ENCODE measurements at places on chromosomes 3 and 15.

GRCh38 chr3:138687236-138687635, 78.7 kb downstream of the FAIM start:
- DNase-seq = no peak

DNA sequence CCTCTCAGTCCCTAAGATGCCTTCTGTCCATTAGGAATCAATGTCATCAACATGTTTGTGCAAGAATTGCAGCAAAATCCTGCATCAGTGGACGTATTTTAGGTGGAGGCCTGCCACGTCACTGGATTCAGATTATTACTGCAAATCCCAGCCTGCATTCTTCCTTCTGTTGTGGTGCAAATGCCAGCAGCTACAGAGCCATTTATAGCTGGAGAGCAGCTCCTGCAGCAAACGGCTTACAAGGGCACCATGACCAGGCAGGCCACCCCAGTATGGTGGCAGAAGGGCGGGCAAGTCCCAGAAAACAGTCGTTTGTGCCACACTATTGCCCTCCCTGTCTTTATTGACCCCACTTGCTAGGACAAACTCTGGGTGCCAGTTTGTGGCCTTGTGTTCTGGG, 74.7 kb downstream of the SNRK start:
- DNase-seq = no peak

DNA sequence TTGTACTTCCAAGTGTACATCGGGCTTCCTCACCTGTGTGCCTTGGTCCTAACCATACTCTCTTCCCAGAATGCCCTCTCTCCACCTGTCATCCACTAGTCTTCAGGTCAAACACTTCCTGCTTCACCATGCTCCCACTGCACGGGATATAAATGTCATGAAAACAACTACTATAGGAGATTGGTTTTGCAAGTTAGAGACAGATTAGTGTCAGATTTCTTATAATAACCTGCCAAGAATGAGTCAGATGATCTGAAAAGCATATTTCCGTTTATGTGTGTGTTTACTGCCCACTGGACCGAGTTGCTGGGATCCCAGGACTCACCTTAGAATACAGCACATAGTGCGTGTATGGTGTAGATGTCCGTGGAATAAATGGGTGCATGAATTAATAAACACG, 21.4 kb downstream of the PLA1A start:
- DNase-seq = no peak

GRCh38 chr3:108322352-108322751, 26.0 kb downstream of the HHLA2 start:
- DNase-seq = no peak

- no peak for DNase-seq
Observed at GRCh38 chr15:25858952-25859760, 4.0 kb downstream of the ATP10A start.

GRCh38 chr3:53749448-53749847, 96.8 kb downstream of the CHDH start:
- no peak for DNase-seq

- no peak for DNase-seq
Observed at GRCh38 chr3:46888705-46889104, 11.2 kb downstream of the PTH1R start.

- DNase-seq = peak; percentile 80
Observed at GRCh38 chr3:129650256-129650872, 43.9 kb upstream of the PLXND1 start.

- no peak for DNase-seq
Observed at GRCh38 chr15:83404121-83404520, 43.0 kb upstream of the SH3GL3 start.

- no peak for DNase-seq
Observed at GRCh38 chr3:127835993-127836882, 13.9 kb upstream of the MGLL start.

GRCh38 chr15:28946803-28947202, 61.0 kb downstream of the APBA2 start:
- no peak for DNase-seq

DNA sequence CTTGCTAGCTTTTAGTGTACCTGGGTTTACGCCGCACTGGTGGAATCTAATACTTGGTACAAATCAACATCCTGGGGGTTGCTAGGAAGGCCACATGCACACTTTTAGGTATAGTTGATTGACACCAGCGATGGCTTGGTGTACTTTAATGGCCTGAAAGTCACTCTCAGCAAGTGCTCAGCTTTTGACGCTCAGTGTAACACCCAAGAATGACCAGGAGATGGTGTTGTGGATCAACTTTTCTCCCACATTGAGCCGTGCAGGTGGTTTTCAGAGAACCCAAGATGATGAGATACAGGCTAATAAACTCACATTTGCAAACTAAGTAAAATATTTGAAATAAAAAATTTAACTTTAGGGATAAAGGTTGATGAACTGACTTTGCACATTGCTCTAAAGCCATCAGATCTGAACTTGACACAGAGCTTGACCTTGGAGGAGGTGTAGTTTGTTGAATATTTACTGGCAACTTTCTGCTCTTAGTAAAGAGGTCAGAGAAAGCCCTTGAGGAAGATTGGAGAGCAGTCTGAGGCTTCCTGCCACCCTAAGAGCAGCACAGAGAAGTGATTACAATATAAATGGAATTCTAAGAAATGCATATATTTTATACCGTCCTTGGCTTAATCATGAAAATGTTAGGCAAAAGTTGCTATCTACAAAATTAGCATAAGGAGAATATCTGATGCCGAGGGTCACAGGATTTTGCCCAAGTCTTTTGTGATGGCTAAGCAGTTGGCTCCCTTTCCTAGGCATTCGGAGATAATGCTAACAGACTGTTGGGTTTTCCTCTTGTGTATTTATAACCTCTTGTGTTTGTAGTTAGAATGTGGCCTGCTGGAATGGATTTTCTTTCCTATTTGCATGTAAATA, 143.4 kb upstream of the RASGRP1 start:
- peak; percentile 72 for DNase-seq

- DNase-seq = peak; percentile 76
Observed at GRCh38 chr3:129439226-129439816, 427 bp downstream of the MBD4 start.

GRCh38 chr15:26038693-26039092, 175.6 kb upstream of the ATP10A start:
- no peak for DNase-seq

GRCh38 chr3:155946178-155946577, 75.7 kb downstream of the GMPS start:
- DNase-seq = no peak

- no peak for DNase-seq
Observed at GRCh38 chr3:126883241-126883640, 99.7 kb upstream of the PLXNA1 start.

- DNase-seq = no peak
Observed at GRCh38 chr15:62901087-62901486, 141.5 kb upstream of the TPM1 start.

GRCh38 chr3:4529876-4530588, 36.9 kb downstream of the ITPR1 start:
- DNase-seq = no peak

GRCh38 chr15:55132672-55133071, 64.1 kb downstream of the RSL24D1 start:
- DNase-seq = no peak

GRCh38 chr3:15601046-15601398, 347 bp downstream of the HACL1 start:
- no peak for DNase-seq

DNA sequence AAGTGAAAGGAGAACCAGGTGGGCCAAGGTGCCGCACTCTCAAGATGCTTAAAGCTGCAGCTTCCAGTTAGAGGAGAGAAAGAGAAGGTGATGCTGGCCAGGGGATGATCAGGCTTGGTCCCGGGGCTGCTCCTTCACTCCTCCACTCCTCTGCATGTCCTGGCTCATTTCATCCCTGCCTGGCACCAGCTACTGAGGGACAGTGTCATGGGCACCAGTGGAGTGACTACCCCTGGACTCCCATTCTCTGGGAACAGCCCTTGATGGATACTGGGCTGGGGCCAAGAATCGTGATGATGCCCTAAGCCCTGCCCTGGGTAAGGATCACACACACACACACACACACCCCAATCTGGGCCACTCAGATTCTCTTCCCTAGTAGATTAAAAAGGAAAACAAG, 243.7 kb downstream of the UACA start:
- no peak for DNase-seq

DNA sequence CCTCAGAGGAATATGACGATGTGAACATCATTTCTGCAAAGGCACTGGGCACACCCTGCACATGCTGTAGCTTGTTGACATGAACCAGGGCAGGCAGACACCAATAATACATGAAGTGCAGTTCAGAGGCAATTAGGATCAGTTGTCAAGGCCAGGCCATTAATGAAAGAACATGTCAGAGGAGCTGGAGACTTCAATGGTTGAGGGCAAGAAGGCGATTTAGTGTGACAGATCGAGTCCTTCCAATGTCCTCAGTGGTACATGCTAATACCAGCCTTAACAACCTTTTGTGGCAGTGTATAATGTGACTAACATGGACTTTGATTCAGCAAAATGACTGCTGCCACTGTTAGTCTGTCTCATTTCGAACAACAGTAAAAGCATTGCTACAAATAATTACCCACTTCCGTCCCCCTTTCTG, 205.2 kb upstream of the NANOGP8 start:
- DNase-seq = peak; percentile 42

GRCh38 chr15:31304751-31305365, 21.8 kb upstream of the KLF13 start:
- DNase-seq = no peak

DNA sequence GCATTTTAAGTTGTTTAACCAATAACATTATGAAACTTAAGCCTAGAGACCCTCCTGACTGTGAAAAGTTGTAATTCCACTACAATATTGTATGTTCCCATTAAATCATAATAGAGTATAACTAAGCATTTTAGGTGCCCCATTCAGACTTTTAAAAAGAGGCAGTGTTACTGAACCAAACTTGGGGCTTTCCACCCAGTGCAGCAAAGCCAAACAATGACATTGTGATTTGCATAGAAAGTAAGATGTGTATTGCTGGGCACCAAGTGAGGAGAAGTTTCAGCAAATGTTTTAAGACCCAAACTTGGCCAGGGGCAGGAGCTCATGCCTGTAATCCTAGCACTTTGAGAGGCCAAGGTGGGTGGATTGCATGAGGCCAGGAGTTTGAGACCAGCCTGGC, 706.2 kb downstream of the GRM7 start:
- DNase-seq = no peak

GRCh38 chr15:71201477-71201876, 86.2 kb downstream of the THSD4 start:
- peak; percentile 97 for DNase-seq

GRCh38 chr15:47384341-47384740, 333.0 kb upstream of the SEMA6D start:
- peak; percentile 96 for DNase-seq

DNA sequence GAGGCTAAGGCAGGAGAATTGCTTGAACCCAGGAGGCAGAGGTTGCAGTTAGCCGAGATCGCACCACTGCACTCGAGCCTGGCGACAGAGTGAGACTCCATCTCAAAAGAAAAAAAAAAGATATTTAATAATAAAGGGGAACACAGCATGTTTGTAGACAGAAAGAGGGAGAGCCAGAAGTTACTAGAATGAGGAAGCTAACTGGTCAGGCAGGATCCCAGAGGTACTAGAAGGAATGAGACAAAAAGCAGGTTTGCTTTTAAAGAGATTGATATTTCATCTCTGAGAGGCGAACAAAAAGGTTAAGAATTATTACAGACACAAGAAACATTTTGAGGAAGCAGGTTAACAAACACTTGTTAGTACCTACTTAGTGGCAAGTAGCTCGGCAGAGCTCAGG, 9.2 kb downstream of the CD200R1 start:
- no peak for DNase-seq

DNA sequence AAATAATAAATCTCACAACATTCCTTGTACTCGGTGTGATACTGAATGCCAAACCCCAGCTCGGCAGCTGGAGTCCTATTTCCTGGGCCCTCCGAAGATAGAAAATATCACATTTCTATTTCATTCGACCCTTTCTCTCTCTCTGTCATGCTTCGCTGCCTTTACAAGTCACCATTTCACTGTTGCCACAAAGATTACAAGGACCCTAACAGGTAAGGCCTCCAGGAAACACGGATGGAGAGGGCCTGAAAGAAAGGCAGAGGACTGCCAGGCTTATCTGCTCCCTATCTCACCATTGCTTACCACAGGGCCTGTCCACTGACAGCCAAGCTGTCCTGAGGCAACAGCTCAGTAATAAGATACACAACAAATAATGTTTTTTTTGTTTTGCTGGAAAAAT, 376.5 kb downstream of the MECOM start:
- DNase-seq = no peak

GRCh38 chr15:75237316-75237982, 20.7 kb upstream of the GOLGA6C start:
- no peak for DNase-seq

GRCh38 chr3:34396288-34396687, 597.9 kb downstream of the PDCD6IP start:
- peak; percentile 41 for DNase-seq

DNA sequence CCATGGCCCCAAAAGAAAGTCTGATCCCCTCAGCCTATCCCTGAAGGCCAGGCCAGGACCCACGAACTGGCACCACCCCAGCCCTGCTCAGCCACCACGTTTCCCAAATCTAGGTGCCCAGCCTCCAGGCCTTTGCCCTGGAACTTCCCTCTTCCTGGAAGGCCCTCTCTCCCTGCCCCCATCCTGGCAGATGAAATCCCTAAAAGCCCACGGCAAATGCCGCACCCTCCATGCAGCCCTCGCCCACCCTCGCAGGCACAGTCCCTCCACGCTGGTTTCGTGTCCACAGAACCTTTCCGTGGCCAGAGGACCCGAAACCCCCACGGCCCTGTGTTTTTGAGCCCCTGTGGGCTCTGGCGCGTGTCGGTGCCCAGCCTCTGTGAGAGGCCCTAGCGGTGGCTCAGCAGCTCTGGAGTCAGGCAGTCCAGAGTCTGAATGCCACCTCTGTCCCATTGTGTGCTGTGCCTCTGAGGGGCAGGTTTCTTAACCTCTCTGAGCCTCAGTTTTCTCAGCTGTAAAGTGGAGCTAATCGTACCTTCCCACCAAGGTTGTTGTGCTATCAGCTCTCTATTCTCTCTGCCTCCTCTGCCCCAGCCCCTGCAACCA, 138.5 kb upstream of the IQSEC1 start:
- no peak for DNase-seq

DNA sequence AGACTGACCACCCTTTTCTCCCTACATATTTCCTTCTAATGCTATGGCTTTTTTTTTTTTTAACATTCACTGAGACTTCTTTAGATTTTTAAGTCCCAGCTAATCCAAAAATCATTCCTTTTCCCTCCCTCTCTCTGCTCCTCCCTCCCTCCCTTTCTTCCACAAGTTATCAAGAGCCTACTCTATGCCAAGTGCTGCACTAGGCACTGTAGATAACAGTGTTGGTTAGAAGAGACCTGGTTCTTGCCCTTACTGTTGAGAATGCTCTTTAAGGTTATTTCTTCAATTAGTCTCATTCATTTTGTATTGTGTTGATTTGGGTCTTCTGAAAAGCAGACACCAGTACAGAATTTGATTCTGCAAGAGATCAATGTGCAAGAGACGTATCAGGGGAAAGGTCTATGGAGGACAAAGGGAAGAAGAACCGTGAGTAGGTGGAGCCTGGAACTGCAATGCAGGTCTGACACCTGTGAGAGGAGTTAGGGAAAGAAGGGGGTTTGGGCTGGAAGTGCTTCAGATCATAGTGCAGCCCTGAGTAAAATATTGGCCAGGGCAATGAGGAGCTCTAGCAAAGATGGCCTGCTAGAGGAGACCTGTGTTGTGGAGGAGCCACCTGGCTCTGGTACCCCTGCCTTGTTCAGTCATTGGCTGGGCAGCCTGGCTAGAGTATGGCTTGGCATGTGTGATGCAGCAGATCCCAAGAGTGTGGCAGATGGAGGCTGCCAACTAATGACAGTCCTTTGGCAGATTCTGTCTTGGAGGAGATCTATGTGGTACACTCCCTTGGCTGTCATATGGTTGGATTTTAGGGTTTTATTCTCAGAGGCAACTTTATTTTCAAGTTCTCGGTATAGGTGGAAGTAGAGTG, 9.7 kb upstream of the PCOLCE2 start:
- no peak for DNase-seq

Data from NCI-H82 (cell line).